ENCODE measurements at places on chromosomes 1 and 21.

DNA sequence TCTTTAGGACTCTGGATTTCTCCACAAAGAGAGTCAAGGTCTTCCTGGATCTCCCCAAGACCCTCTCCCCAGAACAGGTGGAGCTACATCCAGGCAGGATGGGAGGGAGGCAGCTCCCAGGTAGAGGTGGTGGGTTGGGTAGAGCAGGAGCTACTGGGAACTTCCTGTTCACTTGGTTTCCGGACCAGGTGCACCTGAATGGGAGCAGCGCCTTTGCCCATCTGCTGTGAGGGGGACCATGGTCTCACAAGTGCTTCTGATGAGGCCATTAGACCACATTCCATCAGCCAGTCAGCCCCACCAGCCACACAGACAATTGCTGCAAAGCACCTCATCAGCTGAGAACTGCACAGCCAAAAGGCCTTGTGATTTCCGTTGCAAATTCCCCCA, 188.8 kb downstream of the MATN1 start:
- DNase-seq = no peak

GRCh38 chr1:54180701-54181360, 19.0 kb downstream of the CYB5RL start:
- no peak for DNase-seq

DNA sequence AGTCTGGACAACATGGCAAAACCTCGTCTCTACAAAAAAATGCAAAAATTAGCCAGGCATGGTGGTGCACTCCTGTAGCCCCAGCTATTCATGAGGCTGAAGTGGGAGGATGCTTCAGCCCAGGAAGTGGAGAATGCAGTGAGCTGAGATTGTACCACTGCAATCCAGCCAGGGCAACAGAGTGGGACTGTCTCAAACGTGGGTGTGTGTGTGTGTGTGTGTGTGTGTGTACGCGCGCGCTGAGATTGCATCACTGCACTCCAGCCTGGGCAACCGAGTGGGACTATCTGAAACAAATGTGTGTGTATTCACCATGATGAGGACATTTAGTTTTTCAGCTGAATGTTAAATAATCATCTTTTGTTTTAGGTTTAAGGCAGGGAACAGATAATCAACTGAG, 21.1 kb downstream of the USP1 start:
- no peak for DNase-seq

DNA sequence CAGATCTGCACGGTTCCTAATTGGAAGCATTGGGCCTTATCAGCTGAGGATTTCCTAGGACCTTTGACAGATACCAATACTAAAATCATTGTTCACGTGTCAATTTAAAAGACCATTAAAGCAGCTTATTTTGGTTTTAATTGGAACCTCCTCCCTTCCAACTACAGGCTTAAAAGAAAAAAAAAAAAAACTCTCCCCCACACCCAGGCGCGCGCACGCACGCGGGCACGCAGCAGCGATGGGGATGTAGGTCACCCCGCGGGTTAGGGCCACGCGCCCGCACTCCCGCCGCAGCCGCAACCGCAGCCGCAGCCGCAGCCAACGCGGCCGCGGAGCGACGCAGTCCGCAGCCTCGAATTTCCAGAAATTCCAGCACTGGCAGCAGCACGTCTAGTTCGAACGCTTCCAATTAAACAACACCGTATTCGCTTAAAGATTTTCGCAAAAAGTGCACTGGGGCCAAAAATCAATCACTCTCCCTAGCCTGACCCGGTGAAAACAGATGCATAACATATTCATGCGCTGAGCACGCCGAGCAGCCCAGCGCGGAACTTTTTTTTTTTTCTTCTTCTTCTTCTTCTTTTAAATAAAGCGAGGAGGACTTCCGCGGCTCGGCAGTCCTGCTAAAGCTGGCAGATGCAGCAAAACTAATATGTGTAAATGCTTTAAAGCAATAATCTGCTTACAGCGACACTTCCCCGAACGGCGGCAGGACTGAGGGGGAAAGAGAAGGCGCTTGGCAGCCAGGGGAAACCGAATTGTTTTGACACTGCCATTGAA, 13.3 kb upstream of the BARHL2 start:
- no peak for DNase-seq

DNA sequence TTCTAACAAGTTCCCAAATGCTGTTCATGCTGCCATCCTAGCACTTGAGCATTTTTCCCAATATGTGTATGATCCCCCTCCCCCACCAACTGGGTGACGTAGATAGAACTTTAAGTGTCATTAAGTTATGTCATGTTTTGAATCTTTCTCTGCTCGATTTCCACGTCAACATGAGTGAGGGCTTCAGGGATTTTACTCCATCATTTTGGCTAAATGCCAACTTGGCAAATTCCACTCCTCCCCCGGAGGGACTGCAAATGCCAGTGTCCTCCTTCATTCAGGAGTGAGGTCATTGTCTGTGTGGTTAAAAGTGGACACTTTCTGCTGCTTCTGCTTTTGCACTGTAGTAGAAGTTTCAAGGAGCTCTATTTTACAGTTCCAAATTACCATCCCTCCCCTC, 201.7 kb downstream of the FGGY start:
- DNase-seq = no peak

GRCh38 chr21:37582590-37582989, 216.0 kb downstream of the DYRK1A start:
- DNase-seq = no peak

DNA sequence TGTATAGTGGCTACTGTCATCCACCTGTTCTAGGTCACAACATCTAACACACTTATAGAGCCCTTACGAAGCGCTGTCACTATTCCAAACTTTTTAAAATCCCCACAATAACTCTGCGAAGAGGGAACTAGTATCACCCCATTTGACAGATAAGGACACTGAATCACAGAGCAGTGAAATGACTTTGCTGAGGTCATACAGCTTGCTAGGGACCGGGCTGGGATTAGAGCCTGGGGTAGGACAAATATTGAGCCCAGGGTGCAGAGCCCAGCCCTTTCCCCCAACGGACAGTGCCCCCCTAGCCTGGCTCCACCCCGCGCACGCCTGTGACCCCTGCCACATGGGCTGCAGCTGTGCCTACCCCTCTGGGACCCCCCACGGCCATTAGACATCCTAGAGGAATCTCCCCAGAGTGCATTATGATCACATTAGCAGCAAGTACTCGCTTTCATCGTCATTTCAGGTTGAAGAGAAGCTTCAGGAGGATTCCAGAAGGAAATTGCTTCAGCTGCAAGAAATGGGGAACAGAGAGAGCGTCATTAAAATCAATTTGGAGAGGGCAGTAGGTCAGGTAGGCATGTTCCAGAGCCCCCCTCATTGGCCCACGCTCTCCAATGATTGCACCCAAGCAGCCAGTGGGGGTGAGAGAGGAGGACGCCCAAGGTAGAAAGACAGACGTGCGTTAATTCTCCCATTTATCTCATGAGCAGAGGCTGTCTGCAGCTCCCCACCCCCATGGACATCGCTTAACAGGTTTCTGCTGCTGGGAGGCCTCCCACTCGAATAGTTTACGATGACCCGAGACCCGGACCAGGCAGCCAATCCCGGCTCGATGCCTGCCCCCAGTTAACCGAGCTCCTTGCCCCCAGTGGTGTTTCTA, 77.2 kb downstream of the FHAD1 start:
- no peak for DNase-seq

DNA sequence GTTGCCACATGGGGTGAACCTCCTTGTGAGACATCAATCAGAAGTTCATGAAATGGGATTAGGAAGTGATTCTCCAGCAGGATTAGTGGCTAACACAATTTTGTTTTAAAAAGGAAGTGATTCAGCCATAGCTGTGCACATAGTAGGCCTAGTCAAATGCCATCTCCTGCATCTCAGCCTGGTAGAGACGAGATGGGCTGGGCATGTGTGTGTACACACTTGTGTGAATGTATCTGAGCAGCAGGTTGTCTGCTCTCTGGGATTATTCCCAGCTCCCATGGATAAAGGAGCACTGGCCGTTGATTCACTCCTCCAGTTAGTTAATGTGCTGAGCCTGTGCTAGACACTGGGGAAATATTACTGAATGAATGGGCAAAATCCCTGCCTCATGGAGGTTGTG, 2.0 kb downstream of the FOXE3 start:
- no peak for DNase-seq

GRCh38 chr1:41730806-41731205, 187.9 kb downstream of the HIVEP3 start:
- no peak for DNase-seq

DNA sequence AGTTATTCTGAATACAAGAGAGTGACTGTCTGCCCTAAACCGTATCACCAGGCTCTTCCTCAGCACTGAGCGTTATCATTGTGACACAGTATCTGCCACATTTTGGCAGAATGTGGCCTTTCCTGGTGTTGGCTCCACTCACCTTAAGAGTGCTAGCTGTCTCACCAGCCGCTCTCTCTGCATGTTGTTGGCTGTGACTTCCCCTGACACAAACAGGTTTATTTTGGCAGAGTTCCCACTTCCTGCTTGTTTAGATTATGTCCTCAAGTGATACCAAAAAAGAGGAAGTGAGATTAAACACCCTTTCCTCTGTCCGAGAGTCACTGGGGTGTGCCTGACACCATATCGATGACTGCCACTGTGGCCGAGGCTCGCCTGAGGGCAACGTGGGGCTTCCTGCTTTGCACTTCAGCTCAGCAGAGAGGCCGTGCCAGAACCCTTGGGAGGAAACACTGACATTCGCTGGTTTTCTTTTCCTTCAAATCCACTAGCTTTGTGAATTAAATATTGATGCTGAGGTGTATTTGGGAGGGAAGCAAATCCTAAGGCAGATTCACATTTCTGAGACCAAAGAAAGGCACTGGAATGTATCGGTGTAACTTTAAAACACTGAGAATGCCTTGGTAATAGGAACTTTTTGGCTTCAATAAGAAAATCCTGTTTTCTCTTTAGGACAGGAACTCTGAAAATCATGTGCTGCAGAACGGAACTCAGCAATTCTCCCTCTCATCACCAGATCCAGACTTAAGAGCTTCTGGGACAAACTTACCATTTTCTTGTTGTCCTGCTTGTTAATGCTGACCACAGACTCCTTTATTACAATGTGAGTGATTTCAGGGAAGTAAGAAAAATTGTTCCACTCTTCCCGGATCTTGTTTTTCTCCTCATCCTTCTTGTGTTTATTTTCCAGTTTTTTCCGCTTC, 102.1 kb downstream of the JAK1 start:
- peak; percentile 77 for DNase-seq

DNA sequence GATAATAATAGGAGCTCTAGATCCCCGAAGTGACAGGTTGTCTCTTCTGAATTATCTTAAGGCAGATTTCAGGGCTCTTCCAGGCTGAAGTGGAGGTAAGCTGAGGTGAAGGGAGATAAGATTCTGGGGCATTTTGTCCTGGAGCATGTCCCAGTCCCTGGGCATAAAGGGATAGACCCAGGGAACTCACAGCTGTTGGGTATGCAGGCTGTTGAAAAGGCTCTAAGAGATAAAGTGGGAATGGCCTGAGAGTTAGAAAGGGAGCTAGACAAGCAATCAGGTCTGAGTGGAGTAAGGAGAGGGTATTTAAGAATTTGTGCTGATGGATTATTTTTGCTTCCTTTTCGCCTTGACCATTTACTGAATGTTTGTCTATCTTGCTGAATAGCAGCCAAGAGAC, 123.7 kb downstream of the NOS1AP start:
- DNase-seq = no peak

- no peak for DNase-seq
These were observed 33.8 kb upstream of the ID3 start for GRCh38 chr1:23593042-23593521.

GRCh38 chr1:48920851-48921250, 144.2 kb upstream of the BEND5 start:
- DNase-seq = no peak

DNA sequence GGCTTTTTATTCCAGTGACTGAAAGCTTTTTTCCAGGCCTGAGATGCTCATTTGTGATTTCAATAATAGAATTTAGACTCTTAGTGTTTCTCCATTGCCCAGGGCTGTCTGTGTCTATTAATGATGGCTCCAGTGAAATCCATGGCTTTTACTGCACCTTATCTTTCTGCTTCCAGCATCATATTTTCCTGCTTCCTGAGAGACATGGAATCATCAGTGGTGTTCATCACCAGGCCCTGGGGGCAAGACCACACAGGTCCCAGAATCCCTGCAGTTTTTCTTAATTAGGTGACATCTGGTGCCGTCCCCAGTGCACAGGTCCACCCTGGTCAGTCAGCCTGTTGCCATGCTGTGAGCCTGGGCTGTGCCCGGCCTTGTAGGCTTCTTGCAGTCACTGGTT, 15.5 kb downstream of the NT5C1A start:
- no peak for DNase-seq

GRCh38 chr1:170114906-170115305, 30.9 kb upstream of the NTMT2 start:
- no peak for DNase-seq

GRCh38 chr1:20202166-20202565, 15.8 kb upstream of the PLA2G2C start:
- DNase-seq = no peak

GRCh38 chr1:90919190-90919719, 102.6 kb downstream of the ZNF644 start:
- DNase-seq = peak; percentile 29

- DNase-seq = no peak
These were observed 42.5 kb upstream of the ACTRT2 start for GRCh38 chr1:2978691-2979190.

GRCh38 chr1:157774412-157774811, 2.5 kb downstream of the FCRL2 start:
- DNase-seq = no peak

DNA sequence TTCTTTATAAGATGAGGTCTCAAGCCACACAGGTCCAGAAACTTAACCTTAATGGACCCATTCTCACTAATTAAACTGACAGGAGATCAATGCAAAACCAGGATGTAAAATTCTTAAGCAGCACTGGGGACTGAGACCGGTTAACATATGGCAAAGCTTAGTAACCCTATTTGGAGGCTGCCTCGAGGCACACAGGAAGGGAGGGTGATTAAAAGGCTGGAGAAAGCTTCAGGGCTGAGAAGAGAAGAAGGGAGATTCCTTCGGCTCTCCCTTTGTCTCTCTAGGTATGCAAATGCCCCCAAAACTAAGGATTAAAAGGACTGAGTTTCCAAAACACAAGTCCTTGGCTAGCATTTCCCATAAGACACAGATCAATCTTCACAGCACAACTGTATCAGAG, 120.8 kb upstream of the DSCAM start:
- DNase-seq = no peak

GRCh38 chr1:77283701-77284425, 2.0 kb downstream of the AK5 start:
- no peak for DNase-seq

DNA sequence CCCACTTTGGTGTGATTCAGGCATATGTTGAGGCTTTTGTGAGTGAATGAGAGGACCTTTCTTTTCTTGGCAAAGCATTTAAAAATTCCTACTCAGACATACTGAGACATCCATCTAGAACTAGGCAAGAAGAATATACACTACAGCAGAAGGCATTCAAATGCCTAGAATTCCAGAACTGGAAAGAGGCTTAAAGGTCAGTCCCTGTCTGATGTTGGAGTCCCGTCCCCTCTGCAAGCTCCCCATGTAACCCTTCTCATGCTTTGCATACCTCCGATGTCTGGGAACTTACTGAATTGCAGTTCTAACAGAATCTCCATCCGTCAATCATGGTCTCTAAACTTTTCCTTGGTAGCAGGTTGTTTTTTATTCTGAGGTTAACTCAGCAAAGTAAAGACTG, 152.9 kb downstream of the ATP6V1G3 start:
- DNase-seq = no peak

GRCh38 chr1:158286487-158286886, 3.2 kb upstream of the CD1C start:
- no peak for DNase-seq

- DNase-seq = no peak
These were observed 31.8 kb downstream of the UBE2U start for GRCh38 chr1:64235181-64235580.
